ENCODE measurements at places on chromosomes 11 and 22.

- no peak for DNase-seq
These were observed 124.5 kb downstream of the ST3GAL4 start for GRCh38 chr11:126480015-126480409.

DNA sequence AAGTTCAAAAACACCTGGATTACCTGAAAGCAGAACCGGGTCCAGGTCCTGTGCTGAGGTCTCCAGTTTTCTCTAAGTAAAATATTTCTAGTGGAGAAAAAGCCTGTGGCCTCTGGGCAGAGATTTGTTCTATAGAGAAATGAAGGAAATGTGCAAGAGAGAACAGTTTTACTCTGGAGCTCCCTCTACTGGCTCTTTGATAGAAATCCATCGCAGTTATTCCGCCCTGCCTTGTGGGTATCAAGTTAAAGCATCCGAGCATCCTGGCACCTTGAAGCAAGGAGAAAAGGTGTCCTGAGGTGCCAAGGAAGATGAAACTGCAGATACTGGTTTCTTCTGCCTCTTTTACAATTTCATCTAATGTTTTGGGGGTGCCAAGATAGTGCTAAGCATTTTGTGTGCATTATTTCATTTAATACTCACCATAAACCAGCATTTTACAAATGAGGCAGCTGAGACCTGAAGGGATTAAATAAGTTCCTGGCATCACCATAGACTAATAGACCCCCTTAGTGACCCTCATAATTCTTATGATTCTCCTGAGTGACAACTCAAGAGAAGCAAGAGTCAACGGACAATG, 113.1 kb upstream of the HSD17B12 start:
- peak; percentile 19 for DNase-seq

GRCh38 chr22:39496131-39496838, 5.8 kb upstream of the MIEF1 start:
- DNase-seq, result no peak

DNA sequence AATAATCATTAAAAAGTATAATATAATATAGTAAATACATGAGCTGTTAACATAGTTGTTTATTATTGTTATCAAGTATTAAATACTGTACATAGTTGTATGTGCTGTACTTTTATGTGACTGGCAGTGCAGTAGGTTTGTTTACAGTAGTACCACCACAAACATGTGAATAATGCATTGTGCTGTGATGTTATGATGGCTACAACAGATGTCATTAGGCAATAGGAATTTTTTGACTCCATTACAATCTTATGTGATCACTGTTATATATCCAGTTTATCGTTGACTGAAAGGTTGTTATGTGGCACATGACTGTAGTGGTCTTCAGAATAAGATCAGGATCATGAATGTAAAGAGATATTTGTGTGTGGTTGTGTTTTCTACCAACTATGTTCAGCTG, 577.8 kb downstream of the JRKL start:
- DNase-seq, result no peak

- DNase-seq, result peak; percentile 38
These were observed 42.2 kb downstream of the POLD3 start for GRCh38 chr11:74634537-74634936.

DNA sequence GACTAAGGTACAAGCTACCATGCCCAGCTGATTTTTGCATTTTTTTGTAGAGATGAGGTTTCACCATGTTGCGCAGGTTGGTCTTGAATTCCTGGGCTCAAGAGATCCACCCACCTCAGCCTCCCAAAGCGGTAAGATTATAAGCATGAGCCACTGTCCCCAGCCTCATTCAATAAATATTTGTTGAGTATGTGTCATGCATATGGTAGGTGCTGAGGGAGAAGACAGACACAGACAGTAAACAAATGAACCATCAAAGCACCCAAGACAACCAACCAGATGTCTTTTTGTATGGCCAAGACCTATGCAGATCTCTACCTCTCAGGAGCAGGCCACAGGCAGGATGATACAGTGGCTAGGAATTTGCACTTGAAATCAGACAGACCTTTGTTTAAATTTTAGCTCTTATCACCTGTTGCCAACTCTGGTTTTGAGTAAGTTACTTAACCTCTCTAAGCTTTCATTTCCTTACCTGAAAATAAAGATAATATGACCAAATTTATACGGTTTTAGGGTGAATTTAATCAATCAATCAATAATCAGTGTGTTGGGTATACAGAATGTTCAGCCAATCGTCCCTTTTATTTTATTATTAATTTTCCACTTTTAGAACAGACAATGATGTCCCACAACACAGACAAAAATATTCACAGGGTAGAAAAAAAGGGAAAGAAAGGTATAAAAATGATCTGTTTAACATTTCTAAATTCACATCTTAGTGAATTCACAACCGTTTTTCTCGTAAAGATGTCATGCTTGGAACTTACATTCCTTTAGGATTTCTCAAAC, 128.2 kb downstream of the SGSM3 start:
- DNase-seq, result peak; percentile 93

- no peak for DNase-seq
These were observed 42.7 kb downstream of the GAB2 start for GRCh38 chr11:78374917-78375316.

- no peak for DNase-seq
These were observed 67.7 kb downstream of the SPON1 start for GRCh38 chr11:14029971-14030920.

- DNase-seq, result no peak
These were observed 32.9 kb downstream of the C11orf71 start for GRCh38 chr11:114367244-114367957.

DNA sequence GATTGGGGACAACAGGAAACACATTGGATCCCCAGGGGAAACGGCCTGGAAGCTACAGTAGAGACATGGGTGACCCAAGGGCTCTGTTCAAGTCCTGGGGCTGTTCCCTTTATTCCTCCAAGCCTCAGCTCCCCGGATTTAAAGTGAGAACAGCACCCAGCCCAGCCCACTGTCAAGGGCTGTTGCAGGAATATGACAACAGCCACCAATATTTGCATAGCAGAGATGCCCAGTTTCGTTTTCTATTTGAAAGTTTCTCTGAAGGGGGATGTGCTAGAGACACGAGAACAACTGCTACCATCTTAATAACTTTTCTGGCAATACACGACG, 81.1 kb upstream of the WNT7B start:
- DNase-seq, result no peak

DNA sequence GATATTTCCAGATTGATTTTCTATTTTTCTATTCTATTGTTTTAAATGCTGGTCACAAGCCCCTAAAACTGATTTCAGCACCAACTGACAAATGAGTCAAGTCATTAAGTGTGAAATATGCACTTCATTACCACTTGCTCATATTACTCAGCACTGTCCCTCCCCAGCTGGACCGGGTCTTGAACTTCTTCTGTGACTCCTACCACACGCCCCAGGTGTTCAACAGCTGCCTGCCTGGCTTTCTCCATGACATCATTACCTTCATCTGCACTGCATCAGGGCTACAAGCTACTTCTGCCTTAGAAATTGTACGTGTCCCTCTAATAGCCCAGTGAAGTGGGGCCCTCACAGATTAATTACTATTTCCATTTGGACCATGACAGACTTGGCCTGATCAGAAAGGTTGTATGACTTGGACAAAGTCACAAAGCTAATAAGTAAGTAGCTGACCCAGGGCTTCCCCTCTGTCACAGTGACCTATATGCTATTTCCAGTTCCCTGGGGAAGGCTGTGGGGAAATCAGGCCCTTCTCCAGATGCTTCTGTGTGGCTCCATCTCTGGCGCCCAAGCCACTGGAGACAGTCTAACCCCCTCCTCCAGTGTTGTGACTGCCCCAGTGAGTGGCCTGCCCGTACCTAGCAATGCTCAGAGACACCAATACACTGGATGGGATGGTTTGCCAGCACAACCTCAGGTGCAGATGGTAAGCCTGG, 18.1 kb downstream of the TBC1D10A start:
- DNase-seq, result no peak

DNA sequence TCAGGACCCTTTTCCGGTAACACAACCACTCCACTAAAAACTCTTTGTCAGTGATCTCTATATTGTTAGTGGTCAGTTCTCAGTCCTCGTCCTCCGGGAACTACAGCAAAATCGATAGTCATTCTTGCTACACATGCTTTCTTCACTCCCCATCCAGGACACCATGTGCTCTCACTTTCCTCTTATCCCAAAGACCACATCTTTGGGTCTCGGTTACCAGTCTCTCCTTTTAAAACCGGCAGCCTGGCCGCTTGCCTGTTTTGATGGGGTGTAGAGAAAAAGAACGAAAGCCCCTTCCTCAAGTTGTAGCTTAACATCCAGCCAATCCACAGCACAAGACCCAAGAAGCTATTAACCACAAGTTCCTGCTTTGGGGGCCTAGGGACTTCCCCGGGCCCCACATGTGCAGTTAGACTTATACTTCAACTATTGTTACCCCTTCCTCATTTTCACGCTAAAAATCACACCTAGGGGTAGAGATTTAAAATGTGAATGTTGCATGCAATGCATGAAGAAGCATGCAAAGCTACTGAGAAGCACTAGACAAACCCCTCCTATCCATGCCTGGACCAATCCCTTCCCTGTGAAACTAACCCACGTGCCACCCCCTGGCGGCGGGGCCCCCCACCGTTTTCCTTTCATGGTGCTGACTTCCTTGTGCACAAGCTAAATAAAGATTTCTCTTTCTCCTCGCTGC, 1.5 kb upstream of the TOLLIP start:
- no peak for DNase-seq

DNA sequence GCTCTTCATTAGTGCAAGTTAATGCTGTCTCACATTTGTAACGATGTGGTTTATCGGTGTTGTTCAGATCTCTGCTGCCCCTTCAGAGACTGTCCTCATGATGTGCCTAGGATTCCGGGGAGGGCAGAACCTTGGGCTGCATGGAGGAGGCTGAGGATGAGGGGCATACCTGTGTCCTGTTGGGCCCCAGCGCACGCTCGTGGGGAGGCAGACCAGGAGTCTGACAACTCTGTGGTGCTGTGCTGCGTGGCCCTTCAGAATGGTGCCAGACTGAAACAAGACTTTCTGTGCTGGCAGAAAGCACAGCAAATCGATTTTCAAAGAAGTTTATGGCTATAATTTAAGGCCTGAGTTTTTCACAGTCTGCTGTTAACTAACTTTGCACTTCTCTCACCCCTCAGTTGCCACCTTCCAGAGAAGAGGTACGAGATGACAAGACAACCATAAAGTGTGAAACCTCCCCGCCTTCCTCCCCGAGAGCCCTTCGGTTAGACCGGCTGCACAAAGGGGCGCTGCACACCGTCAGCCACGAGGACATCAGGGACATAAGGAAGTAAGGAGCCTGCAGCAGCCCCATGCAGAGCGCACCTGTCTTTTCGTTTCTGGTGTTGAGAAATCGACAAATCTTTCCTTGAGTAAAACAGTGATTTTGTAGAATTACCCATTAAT, 44.3 kb upstream of the CTTN start:
- DNase-seq, result no peak

DNA sequence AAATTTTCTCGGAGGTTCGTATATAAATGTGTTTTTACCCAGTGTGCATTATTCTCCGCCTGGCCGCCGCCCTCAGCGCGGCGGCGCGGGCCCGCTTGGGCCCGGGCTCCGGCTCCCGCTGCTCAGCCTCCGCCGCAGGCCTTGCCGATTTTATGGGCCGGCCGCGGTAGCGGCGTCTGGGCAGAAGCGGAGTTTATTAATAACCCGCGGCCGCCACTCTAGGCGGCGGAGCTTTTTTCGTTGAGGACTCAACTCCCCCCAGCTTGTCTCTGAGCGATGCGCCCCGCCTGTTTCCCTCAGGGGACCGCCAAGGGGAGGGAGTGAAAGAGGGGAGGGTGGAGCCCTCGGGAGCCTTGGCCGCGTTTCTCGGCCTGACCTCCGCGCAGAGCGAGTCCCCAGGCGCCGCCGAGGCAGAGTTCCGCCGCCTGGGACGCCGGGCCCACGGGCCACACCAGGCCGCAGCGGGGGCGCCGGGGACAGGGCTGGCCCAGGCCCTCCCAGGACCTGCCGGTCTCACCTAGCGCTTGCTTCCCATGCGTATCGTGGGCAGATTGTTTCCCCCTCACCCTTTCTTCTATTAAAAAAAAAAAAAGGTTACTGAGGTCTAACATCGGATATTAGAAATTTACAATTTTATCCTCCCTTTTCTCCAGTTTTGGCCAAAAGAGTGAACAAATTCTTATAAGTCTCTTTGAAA, 399 bp downstream of the ZNF143 start:
- no peak for DNase-seq

DNA sequence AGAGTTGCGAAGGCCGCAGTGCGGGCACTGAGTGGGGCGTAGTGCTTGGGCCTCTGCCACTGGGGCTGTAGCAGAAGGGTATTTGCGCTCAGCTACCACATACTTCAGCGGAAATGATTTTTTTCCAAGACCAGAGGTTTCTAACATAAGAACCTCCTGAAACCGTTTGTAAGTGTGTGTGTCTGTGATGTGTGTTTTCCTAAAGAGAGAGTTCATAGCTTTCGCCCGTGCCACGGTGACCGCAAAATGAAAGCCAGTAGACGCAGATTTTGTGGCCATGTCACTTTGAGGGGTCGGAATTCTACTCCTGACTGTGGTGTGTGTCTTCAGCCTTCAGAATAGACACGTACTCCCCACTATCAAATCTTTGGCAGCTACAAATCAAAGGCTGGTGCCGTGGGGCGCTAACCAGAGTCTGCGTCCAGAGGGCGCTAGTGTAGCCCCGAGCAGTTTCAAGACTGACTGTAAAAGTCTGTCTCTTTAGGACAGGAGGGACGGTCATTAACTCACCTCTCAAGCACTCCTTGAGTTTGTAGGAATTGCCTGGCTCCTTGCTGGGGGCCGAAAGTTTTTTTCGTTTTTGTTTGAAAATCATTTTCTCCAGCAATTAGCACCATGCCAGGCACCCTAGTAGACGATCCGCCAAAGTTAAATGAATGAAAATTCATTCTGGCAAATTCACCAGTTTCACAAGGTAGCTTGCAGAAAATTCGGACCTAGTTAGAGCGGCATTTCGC, 2.5 kb upstream of the CALCA start:
- DNase-seq, result no peak

DNA sequence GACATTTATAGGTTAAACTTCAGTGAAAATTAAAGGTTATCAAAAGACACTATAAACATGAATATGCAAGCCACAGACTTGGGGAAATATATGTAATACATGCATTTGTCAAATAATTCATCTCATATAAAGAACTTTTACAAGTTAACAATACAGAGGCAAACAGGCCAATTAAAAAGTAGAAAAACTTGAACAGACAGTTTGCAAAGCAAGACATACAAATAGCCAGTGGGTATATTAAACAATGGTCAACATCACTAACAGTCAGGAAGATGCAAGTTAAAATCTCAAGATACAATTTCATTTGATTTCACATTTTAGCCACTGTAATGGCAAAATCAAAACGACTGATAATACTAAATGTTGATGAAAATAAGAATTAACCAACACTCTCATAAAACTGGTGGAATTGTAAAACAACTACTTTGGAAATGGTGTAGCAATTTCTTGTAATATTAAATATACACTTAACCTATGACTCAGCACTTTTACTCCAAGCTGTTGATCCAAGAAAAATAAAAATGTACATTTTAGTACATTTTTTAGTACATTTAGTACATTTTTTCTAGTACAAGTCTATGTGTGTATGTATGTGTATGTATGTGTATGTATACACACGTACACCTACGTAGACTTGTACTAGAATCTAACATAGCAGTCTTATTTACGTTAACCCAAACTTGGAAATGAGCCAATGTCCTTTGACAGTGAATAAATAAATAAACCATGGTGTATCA, 62.8 kb downstream of the LRRC74B start:
- DNase-seq, result no peak

GRCh38 chr11:1435820-1436467, 46.2 kb downstream of the BRSK2 start:
- no peak for DNase-seq
